MM.1S (cell line): ENCODE measurements at places on chromosomes 1 and 21.

DNA sequence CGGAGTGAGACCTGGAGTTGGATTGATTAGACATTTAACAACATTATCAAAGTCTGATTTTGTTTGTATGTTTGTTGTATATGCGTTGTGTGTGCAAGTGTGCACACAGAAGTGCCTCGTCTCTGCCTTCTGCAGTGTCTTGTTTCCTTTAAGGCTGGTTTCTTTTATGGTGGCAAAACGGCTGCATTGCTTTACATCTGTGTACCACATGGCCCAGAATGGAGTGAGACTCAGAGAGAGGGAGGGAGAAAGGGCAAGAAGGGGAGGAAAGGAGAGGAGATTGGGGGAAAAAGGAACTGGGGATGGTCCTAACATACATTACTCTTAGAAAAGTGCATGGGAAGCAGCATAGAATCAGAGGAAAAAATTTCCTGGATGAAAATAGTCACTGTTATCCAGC lies 99.7 kb upstream of the WLS start:
- H3K4me1 ChIP-seq = no peaks in the 10 kb centered on the region
- H3K27me3 ChIP-seq = no peaks in the 10 kb centered on the region
- H3K36me3 ChIP-seq = no peaks in the 10 kb centered on the region
- no peak for DNase-seq
- no peak overlapping the region for H3K4me3 ChIP-seq
- H3K27ac ChIP-seq = no peak overlapping the region

DNA sequence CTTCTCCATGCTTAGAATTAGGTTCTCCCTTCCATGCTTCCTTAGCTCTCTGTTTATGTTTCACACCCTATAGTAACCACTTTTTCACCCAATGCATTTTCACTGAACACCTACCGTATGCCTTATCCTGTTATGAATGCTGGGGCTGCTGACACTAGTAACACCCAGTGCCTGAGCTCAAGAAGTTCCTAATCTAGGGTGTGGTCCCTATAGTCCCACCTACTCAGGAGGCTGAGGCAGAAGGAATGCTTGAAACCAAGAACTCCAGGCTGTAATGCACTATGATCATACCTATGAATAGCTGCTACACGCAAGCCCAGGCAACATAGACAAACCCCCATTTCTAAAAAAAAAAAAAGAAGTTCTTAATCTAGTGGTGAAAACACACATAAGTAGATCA lies 5.5 kb downstream of the EPHA10 start:
- H3K4me3 ChIP-seq = no peak overlapping the region
- no peak for DNase-seq
- H3K27me3 ChIP-seq = peaks cover 49% of the 10 kb centered on the region

GRCh38 chr1:201506557-201507359 lies at the start of gene CSRP1:
Gene CSRP1, minus strand, starts transcription at chr1:201507123. Its CDS starts 10,820 bp downstream, at chr1:201496303.
- peak within 1 kb of the TSS; percentile 76 for H3K27ac ChIP-seq
- peak within 1 kb of the TSS; percentile 80 for H3K4me3 ChIP-seq
- peak; percentile 92 for DNase-seq
- H3K36me3 ChIP-seq = no peaks in the 10 kb centered on the region

DNA sequence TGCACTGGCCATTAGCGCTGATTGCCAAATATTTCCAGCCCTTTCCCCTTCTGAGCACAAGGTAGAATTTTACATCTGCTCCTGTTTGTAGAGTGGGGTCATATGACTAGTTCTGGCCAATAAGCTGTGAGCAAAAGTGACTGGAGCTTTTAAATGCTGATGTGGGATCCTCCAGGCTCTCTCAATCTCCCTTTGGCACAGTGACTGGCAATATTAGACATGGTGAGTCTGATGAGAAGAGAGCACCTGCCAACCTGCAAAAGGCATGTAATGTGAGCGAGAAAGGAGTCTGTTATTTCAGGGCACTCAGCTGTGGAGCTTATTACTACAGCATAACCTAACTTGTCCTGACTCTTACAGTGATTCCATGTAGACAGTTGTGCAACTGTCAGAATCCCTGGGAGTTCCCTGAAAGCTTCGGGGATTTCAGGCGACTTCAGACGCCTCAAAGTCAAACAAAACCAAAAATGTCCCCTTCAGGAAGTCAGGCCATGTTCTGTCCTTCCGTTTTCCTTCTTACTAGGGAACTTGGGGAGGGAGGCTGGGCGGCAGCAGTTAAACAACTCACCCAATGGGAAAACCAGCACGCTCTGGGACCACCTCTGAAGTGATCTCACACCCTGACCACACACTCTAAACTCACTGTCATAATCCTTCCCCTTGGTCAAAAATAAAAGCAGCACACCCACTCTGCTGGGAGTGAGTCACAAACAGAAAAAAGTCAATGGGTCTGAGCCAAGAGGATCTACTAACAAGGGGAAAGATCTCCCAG lies 3.6 kb upstream of the RASSF5 start:
- H3K27me3 ChIP-seq = peaks cover 10% of the 10 kb centered on the region
- no peak overlapping the region for H3K27ac ChIP-seq
- no peak overlapping the region for H3K4me3 ChIP-seq
- no peaks in the 10 kb centered on the region; the same call in 1 of the 2 replicates for H3K4me1 ChIP-seq

GRCh38 chr1:156667610-156667967 lies 9.6 kb downstream of the NES start:
- no peak for DNase-seq
- no peaks in the 10 kb centered on the region for H3K36me3 ChIP-seq
- no peak overlapping the region for H3K4me3 ChIP-seq
- no peak overlapping the region for H3K27ac ChIP-seq
- H3K4me1 ChIP-seq = peaks cover 31% of the 10 kb centered on the region
- peaks cover 28% of the 10 kb centered on the region for H3K27me3 ChIP-seq

DNA sequence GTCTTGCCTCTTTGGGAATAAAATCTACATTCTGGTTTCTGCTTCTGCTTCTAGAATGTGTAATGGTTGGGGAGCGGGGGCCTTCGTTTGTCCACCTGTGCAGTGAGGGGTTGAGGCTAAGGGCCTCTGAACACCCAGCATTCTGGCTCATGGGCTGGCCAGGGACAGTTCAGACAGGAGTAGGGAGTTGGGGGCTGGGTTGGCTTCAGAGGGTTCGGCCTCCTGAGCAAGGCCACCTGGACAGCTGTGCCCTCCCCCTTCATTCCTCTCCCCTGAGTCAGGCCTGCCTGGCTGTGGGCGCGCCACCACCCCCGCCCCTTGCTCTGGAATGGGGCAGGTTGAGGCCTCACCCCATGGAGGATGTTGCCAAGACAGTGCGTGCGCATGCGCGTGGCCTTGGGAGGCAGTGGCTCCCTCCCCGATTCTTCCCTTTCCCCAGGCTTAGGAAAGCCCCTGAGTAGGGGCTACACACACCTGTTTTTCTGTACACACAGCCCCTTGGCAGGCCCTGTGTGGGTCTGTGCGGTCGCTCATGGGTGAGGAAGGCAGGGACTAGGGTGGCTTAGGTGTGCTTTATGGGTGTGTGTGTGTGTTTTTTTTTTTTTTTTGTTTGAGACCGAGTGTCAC lies 57.0 kb downstream of the YARS1 start:
- no peak overlapping the region for H3K4me3 ChIP-seq
- 0 out of 2 replicates have a peak, but pooled peaks cover 3% of the 10 kb centered on the region for H3K4me1 ChIP-seq
- H3K36me3 ChIP-seq = no peaks in the 10 kb centered on the region

- H3K27ac ChIP-seq = peak overlapping the region; percentile 76
- no peaks in the 10 kb centered on the region for H3K27me3 ChIP-seq
- H3K4me1 ChIP-seq = peaks cover 28% of the 10 kb centered on the region
- DNase-seq = peak; percentile 63
Measured at GRCh38 chr1:39825432-39825941, 36.8 kb upstream of the BMP8B start.

DNA sequence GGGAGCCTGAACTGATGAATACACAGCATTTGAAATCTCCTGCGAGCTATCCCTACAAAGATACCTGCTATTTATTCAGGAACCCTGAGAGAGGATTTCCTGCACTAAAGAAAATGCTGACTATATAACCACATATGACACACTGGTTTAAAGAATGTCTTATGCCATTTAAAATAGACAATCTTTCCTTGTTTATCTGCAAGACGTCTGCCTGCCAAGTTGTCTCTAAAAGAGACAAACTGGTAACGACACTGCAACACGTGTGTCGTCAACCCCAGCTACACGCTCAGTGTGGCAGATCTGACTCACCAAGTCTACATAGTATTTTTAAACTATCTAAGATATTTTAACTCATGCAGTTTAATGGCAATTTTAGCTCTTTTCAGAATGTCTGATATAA lies 42.7 kb downstream of the APP start:
- H3K27me3 ChIP-seq = no peaks in the 10 kb centered on the region
- H3K27ac ChIP-seq = peak overlapping the region; percentile 15; the same call in 1 of the 2 replicates
- no peaks in the 10 kb centered on the region for H3K36me3 ChIP-seq
- peak; percentile 32 for DNase-seq

GRCh38 chr1:71565262-71565661 lies 484.4 kb upstream of the ZRANB2 start:
- peak; percentile 41 for DNase-seq
- H3K4me3 ChIP-seq = no peak overlapping the region
- no peak overlapping the region for H3K27ac ChIP-seq
- H3K4me1 ChIP-seq = 0 out of 2 replicates have a peak, but pooled peaks cover 4% of the 10 kb centered on the region
- H3K27me3 ChIP-seq = no peaks in the 10 kb centered on the region
- no peaks in the 10 kb centered on the region for H3K36me3 ChIP-seq

- DNase-seq = no peak
- no peaks in the 10 kb centered on the region for H3K27me3 ChIP-seq
- no peaks in the 10 kb centered on the region for H3K4me1 ChIP-seq
Measured at GRCh38 chr1:195773931-195774330, 834.3 kb downstream of the KCNT2 start.
